ENCODE measurements at places on chromosomes 6 and 20. TPM values are rescaled to one million over a fixed set of nuclear protein-coding genes. Genes with fewer than 3 reads are reported as not detected.

DNA sequence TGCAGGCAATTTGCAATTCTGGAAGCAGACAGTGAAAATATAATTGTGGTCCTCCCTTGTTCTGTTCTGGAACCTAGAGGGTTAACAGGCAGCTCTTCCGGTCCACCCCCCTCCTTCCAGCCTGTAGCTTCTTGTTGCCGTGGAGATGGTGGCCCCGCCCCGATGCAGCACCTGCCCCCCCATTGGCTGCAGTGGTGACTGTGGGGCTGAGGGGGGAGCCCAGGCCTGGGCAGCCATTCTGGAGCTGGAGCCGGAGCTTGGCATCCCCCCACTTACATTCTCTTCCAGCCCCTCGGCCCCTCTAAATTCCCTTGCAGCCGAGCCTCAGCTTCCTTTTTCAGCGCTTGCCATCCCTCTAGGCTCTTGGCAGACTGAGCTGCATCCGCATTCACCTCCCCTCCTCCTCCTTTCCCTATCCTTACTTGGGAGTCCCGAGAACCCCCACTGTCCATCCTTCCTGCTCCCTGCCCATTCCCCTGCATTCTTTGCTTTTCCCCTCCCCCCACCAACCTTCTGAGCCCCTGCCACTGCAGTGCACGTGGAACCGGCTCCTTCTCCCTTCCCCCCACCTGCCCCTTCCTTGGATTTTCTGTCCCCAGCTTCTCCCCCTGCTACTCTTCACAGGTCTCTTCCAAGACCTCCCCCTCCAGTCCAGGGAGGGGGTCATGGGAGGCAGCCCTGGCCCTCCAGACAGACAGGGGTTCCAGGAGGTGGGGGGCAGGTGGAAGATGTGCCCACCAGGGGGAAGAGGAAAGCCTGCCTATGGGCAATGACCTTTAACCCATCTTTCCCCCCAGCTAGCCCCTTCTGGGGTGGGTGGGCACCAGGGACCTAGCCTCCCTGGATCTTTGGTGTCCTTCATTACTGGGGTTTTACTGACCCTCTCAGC, 11.4 kb downstream of the SYNGAP1 start:
- DNase-seq, result no peak

DNA sequence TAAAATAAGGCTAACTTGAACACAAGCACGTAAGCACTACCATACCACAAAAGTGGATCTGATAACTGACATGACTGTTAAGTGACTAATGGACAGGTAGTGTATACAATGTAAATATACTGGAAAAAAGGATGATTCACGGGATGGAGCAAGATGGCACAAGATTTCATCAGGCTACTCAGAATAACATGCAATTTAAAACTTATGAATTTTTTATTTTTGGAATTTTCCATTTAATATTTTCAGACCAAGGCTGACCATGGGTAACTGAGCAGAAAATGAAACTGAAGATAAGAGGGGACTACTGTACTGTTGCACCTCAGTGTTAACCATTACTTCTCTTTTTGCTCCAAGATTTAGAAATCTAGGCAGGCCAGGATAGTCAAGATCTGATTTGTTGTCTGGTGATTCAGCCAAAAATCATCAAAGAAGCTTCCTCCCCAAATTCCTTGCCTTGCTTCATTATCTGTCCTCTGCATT, 45.4 kb downstream of the TPBG start:
- DNase-seq, result no peak

DNA sequence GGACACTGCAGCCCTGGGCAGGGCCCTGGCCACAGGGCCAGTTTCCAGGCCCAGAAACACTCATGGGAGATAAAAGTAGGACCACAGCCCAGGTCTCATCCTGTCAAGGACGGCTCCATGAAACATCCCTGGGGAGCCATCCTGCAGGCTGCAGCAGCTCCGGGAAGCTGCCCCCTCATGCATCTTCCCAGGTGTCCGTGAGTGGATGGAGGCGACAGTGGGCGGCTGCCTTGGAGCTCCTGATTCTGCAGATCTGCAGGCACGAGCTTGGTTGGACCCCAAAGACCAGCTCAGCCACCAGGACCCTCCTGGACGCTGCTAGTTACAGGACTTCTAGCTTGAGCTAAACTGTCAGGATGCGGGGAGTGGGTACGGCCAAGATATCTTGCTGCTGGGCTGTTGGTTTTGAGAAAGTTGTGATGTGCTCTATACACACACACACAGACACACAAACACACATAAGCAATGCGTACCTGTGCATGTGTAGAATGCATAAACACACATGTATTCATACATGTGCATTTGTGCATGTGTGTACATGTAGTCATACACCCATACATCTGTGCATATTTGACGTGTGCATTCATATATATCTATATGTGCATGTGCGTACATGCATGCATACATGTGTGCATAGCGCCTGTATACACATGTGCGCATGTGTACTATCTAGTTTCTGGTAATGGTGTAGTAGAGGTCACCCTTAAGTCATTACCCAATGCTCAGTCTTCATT, 297.8 kb downstream of the TAF4 start:
- no peak for DNase-seq

- DNase-seq, result peak; percentile 37
These were observed 52.6 kb upstream of the SMIM29 start for GRCh38 chr6:34301408-34301807.

- no peak for DNase-seq
These were observed 470.8 kb upstream of the ZNF337 start for GRCh38 chr20:26167499-26167898.

GRCh38 chr20:36405255-36405654, 99.1 kb downstream of the DLGAP4 start:
- DNase-seq, result no peak

DNA sequence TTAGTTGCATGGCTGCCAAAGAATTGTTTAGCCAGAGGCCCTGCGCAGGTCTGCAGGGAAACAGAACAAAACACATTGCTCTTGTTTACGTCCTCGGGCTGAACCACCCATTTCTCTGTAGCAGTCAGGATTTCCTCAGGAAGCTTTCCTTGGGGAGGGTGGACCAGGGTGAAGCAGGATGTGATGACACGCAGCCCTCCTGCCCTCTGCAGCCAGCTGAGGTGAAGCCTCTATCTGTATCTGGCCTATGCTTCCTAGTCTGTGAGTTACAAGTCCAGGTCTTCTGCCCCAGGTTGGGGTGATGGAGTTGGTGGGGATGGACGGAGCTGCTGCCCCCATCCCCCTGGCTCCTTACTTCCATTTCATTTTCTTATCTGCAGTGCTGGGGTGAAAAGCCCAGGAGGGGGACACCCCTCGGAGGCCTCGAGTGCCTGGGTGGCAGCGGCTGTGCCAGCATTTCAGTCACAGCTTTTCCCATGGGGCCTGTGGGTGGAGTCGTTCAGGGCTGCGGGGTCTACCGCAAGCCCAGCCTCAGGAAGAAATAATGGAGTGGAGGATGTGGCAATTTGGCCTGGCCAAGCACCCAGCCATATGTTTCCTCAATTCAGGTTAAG, 24.9 kb downstream of the SASH1 start:
- DNase-seq, result no peak

DNA sequence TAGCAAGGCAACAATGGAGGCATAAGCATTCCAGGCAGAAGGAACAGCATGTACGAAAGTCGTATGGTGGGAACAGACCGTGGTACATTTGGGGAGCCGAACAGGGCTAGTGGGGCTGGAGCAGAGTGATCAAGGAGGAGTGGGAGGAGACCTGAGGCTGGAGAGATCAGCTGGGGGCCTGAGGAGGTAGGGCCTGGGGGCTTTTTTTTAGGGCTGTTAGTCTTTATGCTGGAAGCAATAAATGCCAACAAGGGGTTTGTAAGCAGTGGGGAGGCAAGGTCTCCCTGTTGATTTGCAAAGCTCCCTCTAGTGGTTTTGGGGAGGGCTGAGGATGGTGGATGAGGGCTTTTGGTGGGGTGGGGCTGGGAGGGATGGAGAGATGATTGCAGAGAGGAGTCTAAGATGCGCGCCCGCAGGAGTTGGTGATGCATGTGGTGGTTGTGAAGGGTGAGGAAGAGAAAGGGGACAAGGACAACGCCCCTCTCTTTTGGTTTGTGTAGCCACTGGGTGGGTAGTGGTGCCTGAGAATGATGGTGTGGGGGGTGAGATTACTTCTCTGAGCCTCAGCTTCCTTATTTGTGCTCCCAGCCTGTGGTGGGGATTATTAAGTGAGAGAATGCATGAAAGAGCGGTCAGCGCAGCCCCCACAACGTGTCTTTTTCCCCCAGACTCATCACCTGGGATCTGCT, 74.1 kb upstream of the TOX2 start:
- no peak for DNase-seq

DNA sequence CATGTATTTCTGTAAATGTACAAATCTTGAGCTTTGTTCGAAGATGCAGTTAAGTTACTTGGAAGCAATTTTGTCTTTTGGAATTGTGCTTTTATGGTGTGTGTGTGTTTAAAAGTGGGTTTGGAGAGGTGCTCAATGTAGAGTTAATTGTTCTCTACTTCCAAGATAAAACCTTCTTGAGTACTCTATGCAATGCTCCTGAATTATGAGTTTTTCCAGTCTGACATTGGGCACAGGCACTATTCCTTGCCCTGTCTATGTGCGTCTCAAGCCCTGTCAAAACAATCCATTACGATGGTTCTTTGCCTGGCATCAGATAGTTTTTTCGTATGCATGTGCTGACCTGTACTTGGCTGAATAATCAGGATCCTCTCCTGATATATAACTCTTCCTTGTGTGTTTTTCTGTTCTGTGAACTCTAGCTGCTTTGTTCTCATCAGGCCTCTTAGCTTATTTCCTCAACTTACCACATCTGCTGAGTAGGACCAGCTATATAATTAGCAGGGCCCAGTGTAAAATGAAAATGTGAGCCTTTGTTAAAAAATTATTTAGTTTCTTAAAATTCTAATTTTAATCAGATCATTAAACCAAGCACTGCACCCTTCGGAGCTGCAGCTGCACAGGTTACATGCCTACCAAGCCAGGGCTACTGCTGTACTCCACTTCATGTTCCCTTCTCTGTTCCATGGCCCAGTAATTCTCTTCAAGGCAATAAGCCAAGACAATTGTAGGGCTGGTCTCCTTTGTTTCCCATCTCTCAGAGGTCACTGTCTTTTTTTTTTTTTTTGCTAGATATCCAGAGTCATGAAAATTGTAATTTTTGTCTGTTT, 160.1 kb downstream of the ZFAND3 start:
- no peak for DNase-seq

DNA sequence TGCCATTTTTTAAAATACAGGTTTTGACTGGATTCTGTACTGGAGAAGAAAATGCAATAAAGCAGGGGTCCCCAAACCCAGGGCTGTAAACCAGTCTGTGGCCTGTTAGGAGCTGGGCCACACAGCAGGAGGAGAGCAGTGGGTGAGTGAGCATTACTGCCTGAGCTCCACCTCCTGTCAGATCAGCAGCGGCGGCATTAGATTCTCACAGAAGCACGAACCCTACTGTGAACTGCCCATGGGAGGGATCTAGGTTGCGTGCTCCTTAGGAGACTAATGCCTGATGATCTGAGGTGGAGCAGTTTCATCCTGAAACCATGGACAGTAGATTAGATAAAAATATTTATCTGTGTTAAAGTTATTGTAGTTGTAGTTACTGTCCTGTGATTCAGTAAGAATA, 21.1 kb upstream of the FBXO9 start:
- no peak for DNase-seq

DNA sequence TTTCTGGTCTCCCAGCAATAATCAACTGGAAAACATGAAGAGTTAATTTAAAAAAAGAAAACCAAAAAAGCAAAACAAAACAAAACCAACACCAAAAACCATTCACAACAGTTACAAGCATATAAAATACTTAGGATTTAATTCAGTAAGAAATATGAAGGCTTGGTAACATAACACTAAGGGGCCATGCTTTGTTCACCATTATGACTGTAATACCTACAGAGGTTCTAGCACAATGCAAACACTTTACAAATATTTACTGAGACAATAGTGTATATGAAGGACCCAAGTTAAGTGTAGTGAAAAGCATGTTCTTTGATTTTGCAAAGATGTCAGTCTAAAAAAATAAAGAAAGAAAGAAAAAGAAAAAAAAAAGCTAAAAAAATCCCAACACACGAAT, 109.8 kb upstream of the EMILIN3 start:
- no peak for DNase-seq

GRCh38 chr6:23021487-23021886, 452.1 kb downstream of the HDGFL1 start:
- no peak for DNase-seq

DNA sequence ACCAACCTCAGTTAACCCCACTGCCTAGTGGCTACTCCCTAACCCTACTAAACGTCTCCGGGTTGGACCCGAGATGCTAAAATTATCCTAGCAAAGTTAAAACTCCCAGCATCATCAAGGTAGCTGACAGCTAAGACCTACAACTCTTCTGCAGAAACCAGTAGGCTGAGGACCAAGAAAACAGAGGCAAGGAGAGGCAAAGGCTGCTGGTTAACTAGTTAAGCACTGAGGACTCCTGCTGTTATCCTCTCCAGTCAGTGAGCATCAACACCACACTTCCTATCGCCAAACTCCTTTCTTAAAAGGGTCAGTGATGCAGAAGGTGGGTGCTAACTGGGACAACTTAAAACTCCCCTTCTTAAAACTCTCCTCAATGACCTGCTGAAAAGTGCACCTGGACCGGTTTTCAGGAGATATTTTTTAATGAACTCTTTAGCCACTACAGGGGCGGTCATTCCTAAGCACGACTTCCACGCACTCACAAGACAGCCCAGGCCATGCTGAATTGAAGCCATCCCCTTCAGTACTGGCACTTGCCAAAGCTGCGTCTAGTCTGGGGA, 1.7 kb downstream of the TRERF1 start:
- DNase-seq, result no peak

GRCh38 chr6:160974304-160974771, 17.2 kb upstream of the MAP3K4 start:
- DNase-seq, result no peak

DNA sequence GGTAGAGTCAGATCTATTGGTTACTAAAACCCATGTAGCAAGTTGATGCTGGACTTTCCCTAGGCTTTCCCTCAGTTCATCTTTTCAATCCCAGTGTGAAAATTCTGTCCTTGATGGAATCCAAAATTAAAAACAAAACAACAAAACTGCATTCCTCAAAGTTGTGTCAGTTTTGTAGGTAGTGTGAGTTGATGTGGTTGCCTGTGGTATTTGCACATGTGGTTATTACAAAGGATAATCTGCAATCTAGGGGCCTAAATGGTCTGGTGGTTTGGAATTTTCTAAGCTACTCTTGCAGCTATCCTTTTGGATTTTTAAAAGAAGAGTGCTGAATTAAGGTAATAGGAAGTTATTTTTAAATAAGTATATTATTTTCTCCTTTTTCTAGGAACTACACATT, 132.2 kb upstream of the SCGN start:
- DNase-seq, result no peak

Gene EDN3
- 6.3 TPM for polyA plus RNA-seq

Gene C20orf204
- polyA plus RNA-seq, result 0.37 TPM

Gene BANF2
- polyA plus RNA-seq, result not detected

Gene CDC5L
- polyA plus RNA-seq, result 43.0 TPM

Gene GPX5
- not detected for polyA plus RNA-seq

All from left renal pelvis (tissue), 4 donors.